ENCODE measurements at places on chromosomes 5 and 9.
A peak's percentile ranks its signal among the peaks of the same experiment; 100 is the strongest.

GRCh38 chr9:82209797-82210470 lies 221.4 kb downstream of the SPATA31D1 start:
- DNase-seq = no peak

- no peak for DNase-seq
Measured at GRCh38 chr5:72000707-72001106, 106.6 kb upstream of the MAP1B start.

DNA sequence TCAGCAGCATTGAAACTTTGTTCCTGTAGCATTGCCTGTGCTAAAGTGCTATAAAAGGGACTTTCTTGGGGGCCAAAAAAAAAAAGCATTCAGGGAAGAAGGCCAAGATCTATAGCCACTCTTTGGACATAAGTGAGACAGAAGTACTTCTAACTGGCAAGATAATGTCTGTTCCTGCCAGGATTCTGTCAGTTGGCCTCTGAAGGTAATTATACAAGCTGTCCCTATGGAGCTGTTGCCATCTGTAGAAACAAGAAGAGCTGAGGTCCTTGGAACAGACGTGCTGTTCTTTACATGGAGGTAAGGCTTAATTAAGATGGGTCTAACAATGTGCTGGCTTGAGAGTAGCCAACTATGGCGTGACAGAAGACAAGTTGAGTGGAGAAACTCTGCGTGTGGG lies 9.7 kb downstream of the KIF20A start:
- no peak for DNase-seq

DNA sequence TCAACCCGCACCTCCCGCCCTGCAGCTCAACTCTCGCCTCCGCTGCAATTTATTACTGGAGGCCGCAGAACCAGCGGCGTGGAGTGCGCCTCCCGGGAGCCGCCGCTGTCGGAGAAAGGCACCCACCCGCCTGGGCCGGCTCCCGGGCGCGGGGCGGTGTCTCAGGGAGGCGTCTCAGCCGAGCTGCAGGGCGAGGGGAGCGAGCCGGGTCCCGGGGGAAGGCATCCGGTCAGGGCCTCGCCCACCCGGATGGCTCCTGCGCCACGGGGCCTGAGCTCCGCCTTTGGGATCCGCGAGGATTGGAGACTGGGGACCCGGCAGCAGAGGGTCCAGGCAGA lies 32.9 kb downstream of the TSPAN17 start:
- DNase-seq = no peak

- peak; percentile 50 for DNase-seq
Measured at GRCh38 chr9:84238652-84239051, 101.9 kb downstream of the SLC28A3 start.

- DNase-seq = no peak
Measured at GRCh38 chr9:132451276-132451675, 41.3 kb downstream of the CFAP77 start.

- DNase-seq = peak; percentile 66
Measured at GRCh38 chr5:174533751-174534241, 190.6 kb upstream of the MSX2 start.

DNA sequence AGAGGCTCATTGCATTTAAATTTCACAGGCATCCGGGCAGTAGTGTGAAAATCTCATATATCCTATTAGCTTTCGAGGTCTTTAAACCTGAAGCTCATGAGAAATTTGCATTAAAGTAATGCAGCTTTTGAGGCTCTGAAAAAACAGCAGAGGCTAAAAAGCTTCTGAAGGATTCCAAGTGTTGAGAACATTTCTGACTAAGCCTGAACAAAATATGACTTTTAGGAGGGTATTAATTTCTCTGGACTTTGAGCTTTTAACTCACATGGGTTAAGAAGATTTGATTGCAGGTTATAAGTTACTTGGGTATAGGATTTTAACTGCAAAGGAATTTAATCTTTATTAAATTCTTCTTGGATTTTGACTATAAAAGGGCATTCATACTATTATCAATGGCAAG lies 743.9 kb downstream of the TLE1 start:
- DNase-seq = no peak

DNA sequence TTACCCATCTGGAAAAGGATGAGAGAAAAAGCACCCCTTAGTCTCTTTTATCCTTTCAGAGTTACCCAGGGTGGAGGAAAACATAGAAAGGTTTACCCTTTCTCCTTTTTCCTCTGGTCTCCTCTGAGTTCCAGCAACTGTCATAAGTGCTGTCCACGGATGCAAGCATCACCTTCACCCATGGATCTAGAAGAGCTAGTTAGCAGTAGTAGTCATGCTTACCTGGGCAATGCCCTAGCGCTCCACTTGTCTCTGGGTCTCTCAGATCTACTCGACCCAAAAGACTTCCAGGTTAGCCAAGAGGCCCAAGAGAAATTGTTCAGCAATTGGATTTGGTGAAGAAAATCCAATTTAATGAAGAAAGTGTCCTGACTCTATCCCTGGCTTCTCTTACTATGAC lies 656.2 kb upstream of the PTPRD start:
- no peak for DNase-seq

DNA sequence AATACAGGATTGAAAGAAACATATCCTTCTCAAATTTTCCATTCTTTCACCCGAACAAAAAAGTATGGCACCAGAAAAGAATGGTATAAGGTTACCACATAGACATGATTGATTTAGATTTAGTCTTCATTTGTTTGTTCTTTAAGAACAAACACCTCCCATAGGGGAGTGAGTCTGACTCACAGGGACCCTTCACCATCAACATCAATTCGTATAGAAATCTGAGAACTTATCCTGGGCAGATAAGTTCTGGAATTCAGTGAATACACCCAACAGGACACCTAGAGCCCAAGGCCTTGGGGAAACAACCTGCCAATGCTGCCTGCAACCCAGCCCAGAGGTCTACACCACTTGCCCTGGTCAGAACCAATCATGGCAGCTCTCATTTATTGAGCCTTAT lies 46.2 kb downstream of the LHFPL2 start:
- no peak for DNase-seq

DNA sequence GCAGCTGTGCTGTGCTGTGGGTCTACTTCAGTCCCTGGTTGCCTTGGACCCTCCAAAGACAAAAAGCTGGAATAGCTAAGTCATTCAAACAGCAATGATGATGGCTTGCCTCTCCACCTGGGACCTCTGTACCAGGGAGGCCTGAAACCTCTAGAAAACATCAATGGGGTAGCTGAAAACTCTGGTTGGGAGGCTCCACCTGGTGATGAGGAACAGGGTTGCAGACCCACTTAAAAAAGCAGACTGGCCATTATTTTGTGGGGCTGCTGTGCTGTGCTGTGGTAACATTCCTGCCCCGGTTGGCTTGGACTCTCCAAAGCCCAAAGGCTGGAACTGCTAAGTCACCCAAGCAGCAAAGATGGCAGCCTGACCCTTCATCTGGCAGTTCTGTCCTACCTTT lies 839.3 kb upstream of the ARRDC3 start:
- DNase-seq = peak; percentile 18

- no peak for DNase-seq
Measured at GRCh38 chr9:137683262-137683864, 64.6 kb downstream of the EHMT1 start.

DNA sequence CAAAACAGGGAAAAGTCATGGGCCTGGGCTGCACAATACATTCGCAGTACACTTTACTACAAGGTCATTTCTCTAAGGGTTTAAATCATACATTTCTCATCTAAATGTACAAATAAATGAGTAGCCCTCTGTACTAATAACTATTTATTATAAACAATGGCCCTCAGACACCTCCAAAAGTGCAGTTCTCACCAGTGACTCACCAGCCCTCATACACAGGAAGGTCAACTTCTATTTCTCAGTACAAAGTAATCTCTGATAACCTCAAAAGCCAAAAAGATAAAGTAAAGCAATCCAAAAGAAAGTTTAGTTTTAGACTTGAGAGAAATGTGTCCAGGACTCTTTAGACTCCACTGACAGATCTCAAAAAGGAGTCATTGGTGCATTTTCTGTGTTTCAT lies 1258.1 kb upstream of the CDH6 start:
- DNase-seq = no peak

DNA sequence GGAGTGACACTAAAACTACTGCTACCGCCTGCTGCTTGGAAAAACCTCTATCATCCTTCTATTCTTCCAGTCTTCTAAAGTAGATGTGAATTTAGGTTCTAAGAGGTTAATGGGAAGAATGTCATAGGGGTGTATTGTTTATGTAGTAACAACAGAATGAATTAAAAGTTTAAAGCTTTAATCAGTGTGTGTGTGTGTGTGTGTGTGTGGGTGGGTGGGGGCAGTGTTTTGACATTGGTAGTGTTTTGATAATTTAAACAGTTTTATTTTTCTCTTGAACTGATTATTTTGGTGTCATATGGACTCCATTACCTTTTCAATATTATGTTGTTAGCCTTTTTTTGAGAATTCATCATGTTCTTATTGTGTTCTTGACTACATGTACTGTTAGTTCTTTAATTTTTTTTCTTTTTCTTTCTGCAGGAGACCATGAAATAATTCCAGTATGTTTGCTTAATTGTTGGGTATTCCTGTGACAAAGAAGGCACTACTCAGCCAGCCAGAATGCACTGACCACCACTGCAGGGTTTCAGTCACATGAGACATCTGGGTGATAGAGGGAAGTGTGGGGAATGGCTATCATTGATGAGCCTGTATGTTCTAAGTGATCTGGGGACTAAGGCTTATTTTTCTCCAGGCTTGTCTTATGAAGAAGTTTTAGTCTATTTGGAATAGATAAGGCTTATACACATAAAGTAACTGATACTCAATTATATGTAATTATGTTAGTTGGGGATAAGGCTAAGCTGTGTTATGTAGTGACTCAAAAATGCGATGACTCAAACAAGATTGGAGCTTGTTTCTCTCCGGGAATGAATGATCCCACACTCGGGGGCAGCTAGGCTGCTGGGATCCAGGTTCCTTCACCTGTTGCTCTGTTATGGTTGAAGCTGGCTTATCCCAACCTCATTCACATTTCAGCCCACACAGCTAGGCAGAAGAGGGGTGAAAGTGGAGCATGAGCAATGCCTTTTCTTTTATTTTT lies 50.2 kb upstream of the ACTBL2 start:
- DNase-seq = no peak

- DNase-seq = no peak
Measured at GRCh38 chr5:172091956-172092732, 85.7 kb upstream of the FBXW11 start.

DNA sequence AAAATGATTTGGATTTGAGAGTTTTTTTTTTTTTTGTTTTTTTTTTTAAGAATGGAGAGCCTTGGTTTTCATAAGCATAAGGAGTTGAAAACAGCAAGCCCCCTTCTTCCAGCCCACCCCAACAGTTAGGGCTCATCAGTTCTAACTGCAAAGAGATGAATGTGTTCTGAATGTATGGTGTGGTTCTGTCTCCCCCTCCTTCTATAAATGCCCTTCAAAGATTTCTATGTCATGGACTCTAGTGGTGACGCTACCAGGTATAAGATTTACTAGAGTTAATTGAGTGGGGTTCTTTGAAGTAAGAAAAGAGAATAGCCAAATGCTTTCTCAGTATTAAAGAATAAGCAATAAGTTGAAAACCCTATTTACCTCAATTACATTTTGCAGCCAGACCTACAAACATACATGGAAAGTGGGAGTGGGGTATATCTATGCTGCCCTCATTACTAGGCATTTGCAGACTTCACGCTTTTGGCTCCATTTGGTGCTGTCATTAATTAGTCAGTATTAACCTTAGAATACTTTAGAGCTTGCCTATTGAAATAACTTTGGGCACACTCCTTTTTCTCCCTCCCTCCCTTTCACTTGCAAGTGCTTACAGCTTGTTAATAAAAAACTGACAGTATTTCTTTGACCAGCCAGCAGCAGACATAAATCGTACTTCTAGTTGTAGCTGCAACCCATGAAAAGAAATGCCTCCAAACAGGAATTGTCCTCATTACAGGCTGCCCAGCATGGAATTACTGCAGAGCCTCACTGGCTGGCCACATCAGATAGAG lies 667.2 kb upstream of the ZNF608 start:
- DNase-seq = no peak

DNA sequence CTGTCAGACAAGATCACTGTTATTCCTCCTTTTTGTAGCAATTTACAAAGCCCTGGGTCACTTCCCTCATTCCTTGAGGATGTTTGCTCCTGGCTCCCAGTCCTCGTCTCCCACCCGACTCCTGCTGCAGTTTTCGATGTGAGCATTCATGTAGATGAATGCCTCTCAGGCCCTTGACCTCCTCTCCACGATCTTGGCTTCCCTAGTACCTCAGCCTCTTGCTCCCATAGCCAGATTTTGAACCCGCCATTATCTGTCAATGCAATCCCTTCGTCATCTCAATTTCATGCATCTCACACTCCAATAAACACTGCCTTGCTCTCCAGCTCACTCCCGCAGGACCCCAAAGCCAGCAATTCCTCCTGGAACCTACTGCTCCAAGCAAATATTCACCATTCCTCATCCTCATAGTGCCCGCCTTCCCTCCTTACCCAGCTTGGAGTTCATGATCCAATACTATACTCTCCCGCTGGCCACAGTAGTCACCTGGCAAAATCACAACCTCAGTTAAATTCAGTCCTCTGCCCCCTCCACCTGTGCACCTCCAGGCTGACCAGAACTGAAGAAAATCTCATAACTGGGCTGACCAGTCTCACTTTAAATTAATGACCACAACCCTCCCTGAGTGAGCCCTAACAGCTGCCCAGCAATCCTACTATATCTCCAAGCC lies 35.1 kb upstream of the JADE2 start:
- DNase-seq = no peak

DNA sequence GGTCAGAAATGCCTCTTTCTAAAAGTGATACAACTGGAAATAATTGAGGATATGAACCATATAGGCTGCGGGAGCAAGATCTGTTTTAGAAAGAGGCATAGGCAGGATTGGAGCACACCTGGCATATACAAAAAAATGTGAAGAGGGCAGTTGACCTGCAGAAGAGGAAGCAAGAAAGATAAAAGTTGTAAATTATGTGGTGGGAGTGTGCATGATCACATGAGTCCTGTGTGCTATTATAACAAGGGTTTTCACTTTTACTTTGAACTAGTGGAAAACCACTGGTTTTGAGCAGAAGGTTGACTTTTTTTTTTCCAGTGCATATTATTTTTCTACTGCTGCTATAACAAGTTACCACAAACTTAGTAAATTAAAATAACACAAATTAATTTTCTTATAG lies 489.3 kb downstream of the ANXA1 start:
- DNase-seq = no peak

DNA sequence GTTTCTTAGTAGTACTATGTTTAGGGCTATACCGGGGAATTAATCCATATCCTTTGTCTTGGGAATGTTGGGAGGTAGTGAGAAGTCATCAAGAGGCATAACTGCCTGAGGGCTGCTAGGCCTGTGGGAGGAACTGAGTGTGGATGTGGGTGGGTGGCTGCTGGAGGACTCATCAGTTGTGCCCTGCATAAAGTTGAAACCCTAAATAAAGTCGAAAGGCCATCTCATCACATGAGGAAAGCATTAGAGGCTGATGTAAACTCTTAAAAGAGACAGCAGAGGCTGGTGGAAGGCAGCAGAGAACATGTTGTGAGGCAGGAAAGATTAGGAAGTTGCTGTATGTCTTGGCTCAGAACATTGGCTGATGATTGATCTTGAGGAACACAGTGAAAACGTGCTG lies 143.8 kb downstream of the MAST4 start:
- DNase-seq = no peak

GRCh38 chr9:101235105-101235866 lies 149.5 kb downstream of the BAAT start:
- DNase-seq = peak; percentile 39

- DNase-seq = no peak
Measured at GRCh38 chr5:72619251-72619650, 112.0 kb upstream of the ZNF366 start.

All from HT-29 (cell line).